Mesothelial cell of epicardium (in vitro differentiated cells): ENCODE measurements at places on chromosomes 6 and 20. TPM values are rescaled to one million over a fixed set of nuclear protein-coding genes. Genes with fewer than 3 reads are reported as not detected.

GRCh38 chr6:74785236-74785635 lies 420.6 kb downstream of the COL12A1 start:
- no peak for DNase-seq

GRCh38 chr6:4603291-4603690 lies 172.9 kb upstream of the CDYL start:
- no peak for DNase-seq

- no peak for DNase-seq
These were observed 221.3 kb downstream of the ERMARD start for GRCh38 chr6:169972736-169973135.

DNA sequence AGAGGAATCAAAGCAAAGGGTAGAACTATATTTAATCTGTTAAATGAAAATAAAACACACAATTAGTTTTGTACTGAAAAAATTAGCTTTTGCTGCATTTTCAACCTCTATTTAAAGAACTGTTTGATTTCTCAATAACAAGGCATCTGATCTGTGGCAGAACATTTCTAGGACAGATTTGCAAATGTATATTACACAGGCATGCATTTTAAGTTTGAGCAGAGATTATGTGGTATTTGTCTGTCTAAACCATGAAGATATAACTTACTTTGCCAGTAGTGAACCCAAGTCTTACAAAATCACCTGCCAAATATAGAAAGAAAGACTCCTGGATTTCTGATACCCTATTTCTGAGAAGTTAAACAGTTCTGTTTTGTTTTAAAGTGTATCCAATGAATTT lies 71.9 kb downstream of the TFAP2B start:
- DNase-seq = no peak

DNA sequence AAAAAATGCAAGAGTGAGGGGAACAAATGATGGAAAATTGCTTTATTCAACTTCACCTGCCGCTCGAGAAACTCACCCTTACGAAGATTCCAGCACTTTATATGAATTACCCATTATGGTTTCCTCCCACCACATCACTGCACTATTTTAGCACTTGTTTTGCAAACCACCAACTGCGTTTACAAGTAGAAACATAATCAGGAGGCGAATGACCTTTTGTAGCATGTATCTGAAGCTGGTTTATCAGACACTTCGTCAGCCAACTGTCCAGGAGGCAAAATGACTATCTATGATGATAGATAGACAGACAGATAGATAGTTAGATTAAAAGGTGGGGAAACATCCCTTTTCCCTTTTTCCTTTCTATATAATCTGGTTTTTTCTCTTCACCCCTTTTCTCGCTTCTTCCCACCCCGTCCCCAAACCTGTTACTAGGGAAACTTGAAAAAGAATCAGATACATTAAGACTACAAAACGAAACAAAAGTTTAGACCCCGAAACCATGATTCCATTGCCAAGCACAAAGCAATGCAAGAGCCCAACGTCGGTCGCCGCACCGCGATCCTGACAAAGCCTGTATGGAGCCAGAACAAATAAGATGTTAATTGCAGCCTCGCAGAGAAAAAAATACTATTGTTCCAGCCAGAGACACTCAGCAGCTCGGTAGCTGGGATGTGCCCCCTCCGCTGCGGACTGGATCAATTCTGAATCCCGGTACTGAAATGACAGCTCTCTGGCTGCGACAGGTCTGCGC lies 933 bp upstream of the ADGRB3 start:
- no peak for DNase-seq

MOG gene
- 0.65 to 1.4 TPM (median 0.82 TPM) in 3 replicates for total RNA-seq

DNA sequence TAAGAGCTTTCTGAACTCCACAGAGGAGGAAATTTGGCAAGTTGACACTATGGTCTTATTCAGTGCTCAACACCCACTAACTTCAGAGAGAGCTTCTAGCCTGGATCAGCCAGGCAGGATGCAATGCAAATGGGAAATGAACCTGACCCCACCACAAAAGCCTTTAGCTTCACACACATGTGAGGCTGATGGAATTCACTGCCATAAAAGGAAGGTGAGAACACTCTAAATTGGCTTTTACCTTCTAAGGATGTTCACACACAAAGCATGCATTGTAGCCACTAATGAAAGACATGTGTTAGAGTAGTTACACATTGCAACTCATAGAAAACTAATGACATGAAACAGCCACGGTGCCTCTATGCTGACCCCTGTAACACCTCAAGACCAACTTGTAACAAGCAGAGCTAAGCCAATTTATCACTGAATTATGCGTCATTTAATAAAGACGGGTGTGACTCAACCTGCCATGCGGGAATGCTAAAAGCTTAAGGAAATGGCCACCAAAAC lies 262.1 kb downstream of the HACE1 start:
- DNase-seq = no peak

GRCh38 chr20:25090492-25091429 lies 8.8 kb upstream of the VSX1 start:
- no peak for DNase-seq

OR12D3 gene
- not detected in 3 replicates for total RNA-seq

- no peak for DNase-seq
These were observed 20.0 kb upstream of the IL22RA2 start for GRCh38 chr6:137193256-137194070.

- DNase-seq = no peak
These were observed 1.4 kb upstream of the SNPH start for GRCh38 chr20:1264727-1265126.

BNIP5 gene
- 0.09 TPM in 1 of 3 replicates, not detected in the others for total RNA-seq

ELOVL2 gene
- total RNA-seq = 1.6 to 1.8 TPM (median 1.6 TPM) in 3 replicates

- DNase-seq = no peak
These were observed 40.1 kb downstream of the ILRUN start for GRCh38 chr6:34656378-34657036.

- no peak for DNase-seq
These were observed 263.4 kb downstream of the NKAIN2 start for GRCh38 chr6:124066946-124067552.

COL9A1 gene
- 8.1 to 9.1 TPM (median 8.7 TPM) in 3 replicates for total RNA-seq

GRCh38 chr6:156111913-156112312 lies 656.3 kb upstream of the NOX3 start:
- DNase-seq = no peak

DNA sequence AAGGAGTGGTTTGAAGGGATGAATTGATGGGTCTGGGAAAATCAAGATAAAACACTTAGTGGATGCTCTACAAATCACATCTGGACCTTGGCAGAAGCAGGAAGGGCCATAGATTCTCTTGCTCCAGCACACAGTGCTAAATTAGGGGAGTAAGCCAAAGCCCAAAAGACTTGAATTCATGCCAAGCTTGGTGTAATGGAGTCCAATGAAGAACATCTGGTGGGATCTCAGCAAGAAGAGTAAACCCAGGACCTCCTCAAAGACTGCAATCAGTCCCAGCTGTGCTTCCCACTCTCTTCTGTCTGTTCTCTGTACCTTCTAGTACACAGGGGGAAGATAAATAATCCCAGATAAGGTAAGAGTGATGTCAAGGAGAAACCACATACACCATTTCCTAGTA lies 683.4 kb downstream of the RNF144B start:
- no peak for DNase-seq

SEL1L2 gene
- not detected in 3 replicates for total RNA-seq

DNA sequence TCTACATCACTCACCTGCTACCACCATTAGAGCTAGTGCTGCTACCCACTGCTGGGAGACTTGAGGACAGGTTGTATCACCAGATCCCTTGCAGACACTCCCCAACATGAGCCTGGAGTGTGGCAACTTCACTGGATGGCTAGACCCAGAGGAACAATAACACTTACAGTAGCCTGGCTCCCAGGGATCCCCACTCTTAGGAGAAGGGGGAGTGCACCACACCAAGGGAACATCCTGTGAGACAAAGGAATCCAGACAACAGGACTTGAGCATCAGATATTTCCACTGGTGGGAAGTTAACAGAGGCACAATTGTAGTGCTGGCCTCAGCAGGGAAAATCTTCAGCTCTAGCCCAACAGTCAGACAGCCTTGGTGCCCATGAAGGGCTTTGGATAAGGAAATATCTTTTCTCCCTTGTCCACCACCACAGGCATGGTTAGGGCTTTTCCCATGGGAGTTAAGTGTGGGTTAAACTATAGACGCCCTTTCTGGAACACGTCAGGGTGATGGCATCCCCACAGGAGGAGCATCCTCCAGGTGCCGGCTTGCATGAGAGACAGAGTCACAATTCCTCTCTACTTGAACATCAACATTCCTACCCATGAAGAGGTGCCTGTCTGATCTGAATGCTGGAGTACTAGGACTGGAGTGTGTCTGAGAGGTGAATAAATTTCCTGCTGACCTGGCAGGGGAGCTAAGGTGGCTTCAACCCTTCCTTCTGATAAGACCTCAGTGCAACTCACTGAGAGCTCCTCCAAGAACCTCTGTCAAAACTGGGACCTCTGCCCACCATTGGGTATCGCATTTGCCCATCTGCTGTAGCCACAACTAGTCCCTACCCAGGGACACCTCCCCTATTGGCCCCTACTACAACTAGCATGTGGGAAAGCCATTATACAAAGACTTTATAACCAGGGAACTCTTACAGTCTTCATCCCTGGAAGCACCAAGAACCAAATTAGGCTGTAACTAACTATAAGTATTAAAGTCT lies 55.4 kb upstream of the SIRPG start:
- no peak for DNase-seq

GRCh38 chr20:4937407-4938319 lies 63.6 kb downstream of the SLC23A2 start:
- no peak for DNase-seq

NT5E gene
- total RNA-seq = 0.23 to 0.38 TPM (median 0.25 TPM) in 3 replicates

MCHR2 gene
- total RNA-seq = not detected in 3 replicates

DNA sequence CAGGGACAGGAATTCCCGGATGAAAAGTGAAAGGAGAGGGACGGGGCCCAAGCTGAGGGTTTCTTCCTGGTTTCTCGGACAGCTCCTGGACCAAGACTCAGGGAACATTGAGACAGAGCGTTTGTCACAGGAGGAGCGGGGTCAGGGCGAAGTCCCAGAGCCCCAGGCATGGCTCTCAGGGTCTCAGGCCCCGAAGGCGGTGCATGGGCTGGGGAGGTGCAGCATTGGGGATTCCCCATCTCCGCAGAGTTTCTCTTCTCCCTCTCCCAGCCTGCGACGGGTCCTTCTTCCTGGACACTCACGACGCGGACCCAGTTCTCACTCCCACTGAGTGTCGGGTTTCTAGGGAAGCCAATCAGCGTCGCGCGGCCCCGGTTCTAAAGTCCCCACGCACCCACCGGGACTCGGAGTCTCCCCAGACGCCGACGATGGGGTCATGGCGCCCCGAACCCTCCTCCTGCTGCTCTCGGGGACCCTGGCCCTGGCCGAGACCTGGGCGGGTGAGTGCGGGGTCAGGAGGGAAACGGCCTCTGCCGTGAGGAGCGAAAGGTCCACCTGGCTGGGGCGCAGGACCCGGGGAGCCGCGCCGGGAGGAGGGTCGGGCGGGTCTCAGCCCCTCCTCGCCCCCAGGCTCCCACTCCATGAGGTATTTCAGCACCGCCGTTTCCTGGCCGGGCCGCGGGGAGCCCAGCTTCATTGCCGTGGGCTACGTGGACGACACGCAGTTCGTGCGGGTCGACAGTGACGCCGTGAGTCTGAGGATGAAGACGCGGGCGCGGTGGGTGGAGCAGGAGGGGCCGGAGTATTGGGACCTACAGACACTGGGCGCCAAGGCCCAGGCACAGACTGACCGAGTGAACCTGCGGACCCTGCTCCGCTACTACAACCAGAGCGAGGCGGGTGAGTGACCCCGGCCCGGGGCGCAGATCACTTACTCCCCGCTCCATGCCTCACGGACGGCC lies 54.6 kb upstream of the POLR1H start:
- DNase-seq = no peak

DNA sequence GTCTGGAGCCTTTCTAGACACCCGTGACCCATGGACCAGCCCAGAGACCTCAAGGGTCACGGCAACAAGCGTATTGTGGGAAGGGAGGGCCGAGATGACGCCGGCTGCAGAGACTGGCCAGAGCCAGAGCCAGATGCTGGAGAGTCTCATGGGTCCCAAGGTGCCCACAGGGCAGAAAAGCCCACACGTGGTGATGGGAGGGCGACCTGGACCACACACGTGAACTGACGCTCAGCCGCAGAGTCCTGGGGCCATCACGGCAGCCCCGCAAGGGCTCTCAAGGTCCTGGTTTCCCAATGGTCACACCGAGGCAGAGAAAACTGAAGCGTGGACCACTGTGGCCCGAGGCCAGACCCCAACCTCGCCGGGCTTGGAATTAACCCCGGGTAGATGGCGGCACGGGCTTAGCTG lies 92.6 kb downstream of the YTHDF1 start:
- DNase-seq = peak; percentile 26

GRCh38 chr6:26031151-26031594 lies 56.1 kb upstream of the HFE start:
- DNase-seq = no peak

- DNase-seq = no peak
These were observed 4.5 kb downstream of the FOXO3 start for GRCh38 chr6:108565091-108565766.

DNA sequence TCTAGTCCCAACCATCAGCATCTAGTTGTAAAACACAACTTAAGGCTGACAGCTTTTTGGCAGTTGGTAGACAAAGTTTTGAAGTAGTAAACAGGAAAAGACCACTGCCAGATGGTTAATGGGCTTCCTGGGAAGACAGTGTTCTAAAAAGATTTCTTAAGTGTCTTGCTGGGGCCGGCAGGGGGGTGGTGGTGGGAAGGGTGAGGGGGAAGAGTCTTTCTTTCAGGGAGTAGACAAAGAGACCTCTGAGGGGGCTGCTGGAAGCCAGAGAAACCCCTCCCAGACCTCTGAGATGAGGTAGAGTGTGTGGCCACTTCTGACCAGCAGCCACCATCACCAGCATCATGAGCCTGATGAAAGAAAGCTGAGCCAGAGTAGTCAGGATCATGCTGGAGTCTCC lies 784.9 kb downstream of the TENT5A start:
- DNase-seq = no peak
